ENCODE measurements at places on chromosomes 6 and 20.

DNA sequence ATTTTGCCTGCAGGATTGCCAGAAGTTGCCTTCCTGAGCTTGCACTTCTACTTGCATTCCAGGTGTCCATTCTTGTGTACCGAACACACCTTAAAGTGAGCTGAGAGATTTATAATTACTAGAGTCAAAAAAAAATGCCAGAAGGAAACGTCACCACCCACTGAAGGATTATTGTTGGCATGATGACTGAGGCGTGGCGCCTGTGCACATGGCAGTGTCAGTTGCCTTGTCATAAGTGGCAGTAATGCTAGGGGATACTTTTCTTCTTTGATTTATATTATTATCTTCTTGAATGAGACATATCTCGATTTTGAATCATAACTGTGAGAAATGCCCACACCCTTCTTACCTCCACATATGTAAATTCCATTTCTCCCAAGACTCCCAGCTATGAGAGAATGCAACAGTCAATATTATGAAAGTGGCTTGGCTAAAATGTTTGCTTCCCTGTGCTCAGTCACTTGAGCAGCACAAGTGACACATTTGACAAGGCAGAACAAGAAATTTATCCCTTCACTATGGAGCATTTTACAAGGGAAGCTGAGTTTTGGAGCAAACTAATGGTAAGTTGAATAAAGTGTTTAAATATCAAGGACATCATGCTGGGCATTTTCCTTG is 149.5 kb upstream of the SASH1 start:
- no peak for DNase-seq

DNA sequence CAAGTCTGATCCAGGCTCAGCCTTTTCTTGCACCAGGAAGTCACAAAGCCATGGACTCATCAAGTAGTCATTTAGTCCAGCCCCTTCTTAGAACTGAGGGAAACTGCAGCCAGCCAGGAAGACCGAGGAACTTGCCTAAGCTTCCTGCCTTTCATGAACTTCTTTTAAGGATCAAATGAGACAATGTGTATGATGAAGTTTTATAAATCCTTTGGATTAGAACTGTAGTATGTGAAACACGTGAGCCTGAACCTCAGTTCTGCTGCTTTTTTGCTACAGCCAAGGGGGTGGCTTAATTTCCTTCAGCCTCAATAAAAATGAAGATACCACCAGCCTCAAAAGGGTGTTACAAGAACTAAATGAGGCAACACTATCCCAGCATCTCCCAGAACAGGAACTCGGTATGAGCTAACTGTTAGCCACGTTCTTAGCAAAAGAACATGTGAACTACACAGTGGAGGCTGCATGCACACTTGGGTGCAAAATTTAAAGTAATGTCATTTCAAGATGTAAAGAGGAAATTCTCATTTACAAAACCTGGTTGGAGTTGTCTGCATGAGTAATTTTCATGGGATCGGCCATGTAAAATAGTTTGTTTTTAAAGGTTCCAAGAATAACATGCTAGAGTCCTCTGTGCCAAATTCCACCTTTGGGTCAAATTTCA is 76.0 kb upstream of the TBC1D7 start:
- DNase-seq = no peak

- DNase-seq = no peak
Observed at GRCh38 chr6:162438980-162439379, 288.6 kb downstream of the PRKN start.

DNA sequence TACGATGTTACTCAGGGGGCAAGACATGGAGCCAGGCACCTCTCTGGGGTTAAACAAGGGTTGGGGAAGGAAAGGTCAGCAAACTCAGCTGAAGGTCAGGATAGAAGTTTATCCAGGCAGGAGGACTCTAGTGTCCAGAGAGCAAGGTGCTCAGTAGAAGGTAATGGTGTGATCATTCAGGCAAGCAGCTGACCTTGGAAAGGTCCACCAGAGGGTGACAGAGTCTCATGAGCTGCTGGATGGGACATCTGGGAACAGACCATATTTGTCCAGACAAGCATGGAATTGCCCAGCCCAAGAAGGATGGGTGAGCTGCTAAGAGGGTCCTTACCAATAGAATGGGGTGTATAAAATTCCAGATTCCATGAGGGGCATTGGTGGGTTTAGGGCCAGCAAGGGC is 89.5 kb downstream of the MAP3K7 start:
- DNase-seq = no peak

GRCh38 chr20:58852543-58853271 is at the start of gene GNAS:
Gene GNAS, plus strand, starts transcription at chr20:58852716.
- peak; percentile 28 for DNase-seq

GRCh38 chr6:105321728-105322127 is 81.2 kb downstream of the PREP start:
- no peak for DNase-seq

GRCh38 chr6:12203001-12203400 is 87.2 kb upstream of the EDN1 start:
- no peak for DNase-seq

GRCh38 chr6:77454386-77454785 is 8.9 kb downstream of the HTR1B start:
- no peak for DNase-seq

GRCh38 chr6:109872968-109873545 is 105.1 kb upstream of the GPR6 start:
- no peak for DNase-seq
